ENCODE measurements at places on chromosomes 13 and 19.

- DNase-seq, result no peak
Measured at GRCh38 chr19:5136073-5136855, 167.4 kb downstream of the KDM4B start.

GRCh38 chr19:51415187-51415586 is 2.3 kb downstream of the SIGLEC10 start:
- DNase-seq, result no peak

GRCh38 chr13:20713014-20713376 is 9.5 kb downstream of the IL17D start:
- DNase-seq, result no peak

DNA sequence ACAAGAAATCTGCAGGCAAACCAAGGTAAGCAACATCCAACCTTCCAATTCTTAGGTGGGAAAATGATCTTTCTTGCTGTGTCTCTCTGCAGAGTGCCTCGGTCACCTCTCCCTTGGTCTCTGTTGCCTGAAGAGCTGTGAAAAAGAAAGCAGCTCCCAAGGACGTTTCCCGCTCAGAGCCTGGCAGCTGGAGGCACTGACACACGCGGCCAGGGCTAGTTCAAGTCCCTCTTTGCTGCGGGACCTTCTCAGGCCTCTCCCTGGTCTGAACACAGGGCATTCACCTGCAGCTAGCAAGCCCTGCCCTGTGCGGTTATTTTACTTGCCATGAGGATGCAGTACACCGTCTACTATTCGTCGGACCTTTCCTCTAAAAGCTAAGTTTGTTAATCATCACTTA is 3.8 kb downstream of the MED26 start:
- DNase-seq, result no peak

DNA sequence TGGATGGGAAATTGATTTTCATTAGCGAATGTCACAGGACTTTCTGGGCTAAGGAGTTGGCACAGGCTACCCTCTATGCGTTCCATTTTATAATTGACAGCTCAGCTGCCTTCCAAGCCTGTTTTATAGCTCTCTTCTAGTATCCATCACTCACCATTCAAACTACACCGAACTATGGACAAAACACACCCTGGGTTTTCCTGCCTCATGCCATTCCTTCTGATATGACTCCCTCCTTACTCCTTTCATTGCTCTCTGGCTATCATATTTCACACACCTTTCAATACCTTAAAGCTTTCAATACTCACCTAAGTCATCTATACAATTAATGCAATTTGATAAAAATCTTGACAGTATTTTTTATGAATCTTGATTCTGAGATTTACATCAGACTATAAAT is 181.3 kb downstream of the RAP2A start:
- DNase-seq, result no peak

DNA sequence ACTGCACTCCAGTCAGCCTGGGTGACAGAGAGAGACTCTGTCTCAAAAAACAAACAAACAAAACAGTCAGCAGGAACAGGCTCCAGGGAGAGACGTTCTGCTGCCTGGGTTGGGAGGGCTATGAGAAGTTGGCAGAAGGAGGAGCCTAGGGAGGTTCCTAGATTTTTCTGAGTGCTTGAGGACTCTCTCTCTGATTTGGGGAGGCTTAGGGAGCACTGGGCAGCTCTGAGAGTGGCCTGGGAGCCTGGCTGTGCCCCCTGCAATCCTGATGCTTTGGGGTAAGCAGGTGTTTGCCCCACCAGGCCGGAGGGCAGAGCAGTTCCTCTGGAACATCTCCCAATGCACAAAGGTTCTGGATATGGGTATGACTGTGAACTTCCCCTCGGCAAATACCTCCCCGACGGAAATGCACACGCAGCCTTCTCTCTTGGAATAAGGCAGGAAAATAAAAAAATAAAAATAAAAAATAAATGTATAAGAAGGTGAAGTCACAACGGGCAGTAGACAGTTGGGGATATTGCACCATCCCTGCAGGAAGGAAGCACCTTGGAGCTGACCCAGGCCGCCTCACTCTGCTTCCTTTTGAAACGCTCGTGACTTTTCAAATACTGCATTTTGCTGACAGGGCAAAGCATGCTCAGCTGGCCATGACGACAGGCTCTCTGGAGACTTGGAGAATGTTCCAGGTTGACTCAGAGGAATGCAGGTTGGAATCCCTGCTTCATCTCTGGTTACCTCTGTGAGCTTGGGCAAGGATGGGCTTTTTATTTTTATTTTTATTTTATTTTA is 26.5 kb upstream of the HOMER3 start:
- no peak for DNase-seq

GRCh38 chr13:88000239-88000638 is 329.1 kb downstream of the SLITRK5 start:
- DNase-seq, result no peak

DNA sequence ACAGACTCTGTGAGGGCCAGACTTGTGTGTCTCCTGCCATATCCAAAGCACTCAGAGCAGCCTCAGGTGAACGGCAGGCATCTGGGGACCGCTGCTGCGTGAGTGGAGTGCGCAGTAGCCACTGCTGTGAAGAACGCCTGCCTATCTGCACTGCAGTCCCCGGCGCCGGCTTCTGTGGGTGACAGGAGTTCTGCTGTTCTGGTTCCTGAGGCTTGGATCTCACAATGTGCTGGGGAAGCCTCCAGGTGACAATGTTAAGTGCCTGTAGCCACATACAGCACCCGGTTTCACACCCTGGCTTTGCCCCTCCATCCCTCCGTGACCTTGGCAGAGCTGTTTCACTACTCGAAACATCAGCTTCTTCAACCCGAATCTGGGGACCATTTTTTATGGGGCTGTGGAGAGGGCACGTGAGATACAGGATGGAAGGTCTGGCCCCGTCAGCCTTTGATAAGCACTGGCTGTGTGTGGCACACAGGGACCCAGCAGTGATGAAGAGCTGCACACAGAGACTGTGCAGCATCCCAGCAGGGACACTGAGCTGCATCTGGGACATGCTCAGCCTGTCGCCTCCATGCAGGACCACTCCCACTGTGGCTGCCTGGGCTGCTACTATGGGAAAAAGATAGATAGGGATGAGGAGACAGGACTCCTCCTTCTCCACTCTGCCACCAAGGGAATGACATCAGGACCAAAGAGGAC is 28.3 kb downstream of the ELAVL1 start:
- no peak for DNase-seq

DNA sequence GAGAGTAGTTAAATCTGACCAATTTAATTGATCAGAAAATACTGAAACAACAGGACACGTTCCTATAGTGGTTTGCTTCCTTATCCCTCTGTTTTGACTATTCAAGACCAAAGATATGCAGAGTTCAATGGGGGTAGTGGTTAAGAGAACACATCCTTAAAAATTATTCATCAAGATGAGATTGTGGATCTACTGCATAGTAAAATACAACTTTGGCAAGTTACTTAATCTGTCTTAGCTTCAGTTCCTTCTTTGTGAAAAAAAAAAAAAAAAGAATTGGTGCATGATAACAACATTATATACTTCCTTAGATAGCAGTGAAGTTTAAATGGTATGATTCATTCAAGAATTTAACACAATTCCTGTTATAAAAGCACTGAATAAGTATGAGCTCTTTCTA is 552.1 kb downstream of the DCT start:
- no peak for DNase-seq

DNA sequence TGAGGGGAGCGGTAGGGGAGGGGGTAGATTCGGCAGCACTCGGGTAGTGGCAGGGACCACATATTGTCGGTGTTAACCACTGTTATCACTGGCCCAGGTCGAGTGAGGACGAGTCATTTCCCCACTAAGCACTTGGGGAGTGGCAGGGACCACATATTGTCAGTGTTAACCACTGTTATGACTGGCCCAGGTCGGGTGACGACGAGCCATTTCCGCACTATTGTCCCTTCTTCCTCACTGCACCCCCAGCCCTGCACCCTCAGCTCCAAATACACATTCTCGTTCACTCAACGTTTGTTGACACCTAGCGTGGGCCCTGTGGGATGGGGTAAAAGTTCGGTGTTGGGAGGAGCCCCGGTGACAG is 467 bp upstream of the CLN5 start:
- peak; percentile 72 for DNase-seq

DNA sequence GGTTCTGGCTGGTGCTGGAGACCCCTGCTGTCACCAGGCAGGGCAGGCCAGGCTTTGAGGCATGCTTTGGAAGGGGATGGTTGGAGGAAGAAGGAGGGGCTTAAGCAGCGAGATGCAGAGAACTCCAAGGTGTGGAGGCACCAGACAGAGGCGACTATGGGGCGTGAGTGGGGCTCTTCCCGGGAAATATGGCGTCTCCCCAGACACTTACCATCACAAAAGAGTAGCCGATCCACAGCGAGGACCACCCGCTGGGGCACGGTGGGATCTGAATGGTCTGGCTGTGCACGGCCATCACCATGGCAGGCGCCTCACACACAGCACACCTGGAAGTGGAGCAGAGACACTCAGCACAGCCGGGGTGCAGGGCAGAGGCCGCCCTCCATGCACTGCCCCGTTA is 151.9 kb downstream of the COL4A1 start:
- DNase-seq, result no peak

DNA sequence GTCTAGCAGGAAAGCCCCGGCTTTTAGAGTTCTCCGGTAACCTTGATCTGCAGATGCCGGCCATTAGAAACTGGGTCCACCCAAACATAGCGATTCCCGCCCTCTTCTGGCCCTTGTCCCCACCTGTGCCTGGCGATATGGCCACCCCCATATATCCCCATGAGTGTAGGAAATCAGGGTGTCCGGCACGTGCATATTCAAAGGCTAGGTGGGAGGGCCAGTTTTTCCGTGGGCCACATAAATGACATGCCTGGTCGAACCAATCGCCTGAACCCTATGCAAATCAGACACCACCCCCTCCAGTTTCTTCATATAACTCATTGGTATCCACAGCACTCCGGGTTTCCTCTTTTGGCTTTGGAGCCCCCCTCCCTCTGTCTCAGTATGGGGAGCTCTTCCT is 37.4 kb downstream of the ERICH4 start:
- DNase-seq, result no peak

GRCh38 chr13:86020351-86021002 is 221.3 kb upstream of the SLITRK6 start:
- DNase-seq, result no peak

- no peak for DNase-seq
Measured at GRCh38 chr13:99990126-99990977, 8.8 kb downstream of the ZIC2 start.

DNA sequence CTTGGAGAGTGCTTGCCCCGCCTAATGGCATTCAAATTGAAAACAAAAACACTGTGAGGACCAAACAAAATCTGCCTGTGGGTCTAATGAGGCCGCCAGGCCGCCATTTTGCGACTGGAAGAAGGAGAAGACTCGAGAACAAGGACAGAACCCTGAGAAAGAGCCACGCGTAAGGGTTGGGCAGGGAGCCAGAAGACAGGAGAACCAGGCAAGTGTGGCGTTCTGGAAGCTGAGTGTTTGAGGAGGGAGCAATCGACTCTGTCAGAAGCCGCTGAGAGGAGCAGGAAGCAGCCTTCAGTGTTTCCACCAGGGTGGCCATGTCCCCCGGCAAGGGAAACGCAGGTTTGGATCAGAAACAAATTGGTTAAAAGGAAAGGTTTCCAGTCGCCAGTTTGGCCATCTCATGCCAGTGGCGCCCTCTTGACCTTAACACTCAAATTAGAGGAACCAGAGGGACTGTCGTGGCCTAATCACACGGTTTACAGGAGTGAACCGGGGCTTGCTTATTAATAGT is 10.2 kb upstream of the PTOV1 start:
- no peak for DNase-seq

DNA sequence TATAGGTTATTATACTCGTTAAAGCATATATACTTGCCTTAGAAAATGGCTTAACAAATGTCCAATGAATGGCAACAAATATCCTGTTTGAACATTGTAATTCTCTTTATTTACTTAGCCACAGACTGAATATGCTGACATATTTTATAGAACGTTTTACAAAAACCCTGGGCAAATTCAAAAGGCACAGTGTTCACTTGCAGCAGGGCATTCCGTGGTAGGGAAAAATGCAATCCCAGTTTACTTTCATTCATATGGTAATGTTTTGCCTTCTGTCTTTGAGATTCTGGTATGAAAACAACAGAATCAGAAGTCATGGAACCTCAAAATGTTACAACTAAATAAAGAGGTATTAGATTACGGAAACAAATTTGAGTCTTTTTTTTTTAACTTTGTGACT is 56.2 kb upstream of the MYCBP2 start:
- no peak for DNase-seq

GRCh38 chr19:45123440-45123850 is 30.5 kb downstream of the PPP1R37 start:
- no peak for DNase-seq

- no peak for DNase-seq
Measured at GRCh38 chr19:5914946-5915781, 1.1 kb downstream of the CAPS start.

- no peak for DNase-seq
Measured at GRCh38 chr13:66774046-66774445, 456.1 kb downstream of the PCDH9 start.

DNA sequence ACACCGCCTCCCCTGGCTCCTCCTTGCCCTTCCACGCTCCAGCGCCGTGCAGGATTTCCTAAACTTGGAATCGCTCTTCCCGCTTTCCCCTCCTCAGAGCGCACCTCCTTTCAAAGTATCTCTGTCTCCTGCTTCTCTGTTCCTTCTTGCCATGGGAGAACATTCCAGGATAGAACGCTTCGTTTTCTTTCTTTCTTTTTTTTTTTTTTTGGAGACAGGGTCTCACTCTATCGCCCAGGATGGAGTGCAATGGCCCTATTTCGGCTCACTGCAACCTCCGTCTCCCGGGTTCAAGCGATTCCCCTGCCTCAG is 574 bp upstream of the XPO4 start:
- DNase-seq, result no peak

DNA sequence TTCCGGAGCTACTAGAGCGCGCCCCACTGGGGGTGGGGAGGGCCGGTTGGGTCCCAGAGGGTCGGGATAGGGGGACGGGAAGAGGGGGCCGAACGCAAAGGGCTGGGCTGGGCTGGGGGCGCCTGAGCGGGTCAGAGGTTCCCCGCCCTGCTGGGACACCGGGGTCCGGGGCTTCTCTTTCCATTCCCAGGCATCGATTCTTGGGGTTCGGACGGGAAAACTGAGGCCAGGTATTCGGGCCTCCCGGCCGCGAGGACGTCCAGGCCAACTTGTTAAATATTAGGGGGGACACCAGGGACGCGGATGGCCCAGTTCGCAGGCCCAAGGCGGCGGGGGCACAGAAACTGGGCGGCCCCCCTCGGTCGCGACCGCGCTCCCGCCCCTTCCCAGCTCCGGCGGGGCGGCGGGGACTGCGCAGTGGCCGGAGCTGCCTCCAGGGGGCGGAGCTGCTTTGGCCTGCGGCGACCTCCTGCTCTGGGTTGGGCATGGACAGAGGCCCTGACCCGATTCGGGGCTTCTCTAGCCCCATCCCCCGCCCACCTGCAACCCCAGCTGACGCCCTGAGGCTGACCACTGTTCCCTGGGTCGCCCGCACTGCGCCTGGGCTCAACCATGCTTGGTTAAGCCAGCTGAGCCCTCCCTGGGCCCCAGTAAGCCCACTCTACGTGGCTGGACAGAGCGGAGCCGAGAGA is 1.2 kb upstream of the KLF16 start:
- peak; percentile 54 for DNase-seq

- DNase-seq, result no peak
Measured at GRCh38 chr13:50712881-50713280, 130.6 kb downstream of the DLEU7 start.

- no peak for DNase-seq
Measured at GRCh38 chr13:19618977-19619376, 14.5 kb upstream of the MPHOSPH8 start.

- DNase-seq, result no peak
Measured at GRCh38 chr13:29934531-29935308, 84.3 kb upstream of the UBL3 start.
